ENCODE measurements at places on chromosomes 1 and 21.
A peak's percentile ranks its signal among the peaks of the same experiment; 100 is the strongest.

GRCh38 chr1:236332092-236332758, 50.5 kb upstream of the ERO1B start:
- DNase-seq: no peak

- DNase-seq: no peak
Observed at GRCh38 chr21:34054259-34054658, 19.1 kb upstream of the MRPS6 start.

- no peak for DNase-seq
Observed at GRCh38 chr21:16633831-16634459, 878.9 kb upstream of the CXADR start.

GRCh38 chr1:152926091-152926490, 17.7 kb downstream of the IVL start:
- peak; percentile 42 for DNase-seq

GRCh38 chr1:201554789-201555592, 16.1 kb downstream of the NAV1 start:
- no peak for DNase-seq

DNA sequence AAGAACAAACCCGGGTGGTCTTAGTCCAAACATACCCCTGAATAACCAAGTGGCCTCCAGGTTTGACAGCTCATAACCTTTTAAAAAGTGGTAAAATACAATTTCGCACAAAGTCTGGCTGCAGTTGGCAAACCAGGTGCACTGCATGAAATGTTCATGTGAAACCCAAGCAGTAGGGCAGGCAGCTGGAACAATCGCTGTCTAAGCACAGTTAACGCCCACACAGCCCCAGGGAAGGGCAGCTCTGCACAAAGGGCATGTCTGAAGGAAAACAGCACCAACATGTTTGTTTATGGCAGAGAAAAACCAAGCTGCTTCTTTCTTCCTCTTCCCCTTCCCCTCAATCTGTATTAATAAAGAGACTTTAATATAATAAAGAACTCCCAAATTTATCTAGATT, 49.5 kb downstream of the KIAA1614 start:
- no peak for DNase-seq

- no peak for DNase-seq
Observed at GRCh38 chr1:204415351-204415750, 3.7 kb upstream of the PPP1R15B start.

DNA sequence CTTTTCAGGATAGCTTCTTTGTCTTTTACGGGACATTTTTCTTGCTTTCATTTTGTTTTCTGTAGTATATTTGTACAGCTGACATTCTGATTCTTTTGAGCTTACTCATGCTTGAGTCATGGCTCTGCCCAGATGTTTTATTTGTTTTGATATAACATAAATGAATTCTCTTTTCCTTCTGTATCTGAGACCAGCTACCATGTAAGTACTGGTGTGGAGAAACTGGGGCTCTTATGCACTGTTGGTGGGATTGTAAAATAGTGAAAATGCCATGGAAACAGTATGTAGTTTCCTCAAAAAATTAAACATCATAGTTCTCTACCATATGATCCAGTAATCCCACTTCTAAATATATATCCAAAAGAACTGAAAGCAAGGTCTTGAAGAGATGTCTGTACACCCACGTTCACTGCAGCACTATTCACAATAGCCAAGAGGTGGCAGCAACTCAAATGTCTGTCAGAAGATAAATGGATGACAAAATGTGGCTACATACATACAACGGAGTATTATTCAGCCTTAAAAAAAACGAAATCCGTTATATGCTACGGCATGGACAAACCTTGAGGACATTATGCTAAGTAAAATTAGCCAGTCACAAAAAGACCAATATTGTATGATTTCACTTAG, 61.4 kb downstream of the EIF2B3 start:
- DNase-seq: peak; percentile 56

DNA sequence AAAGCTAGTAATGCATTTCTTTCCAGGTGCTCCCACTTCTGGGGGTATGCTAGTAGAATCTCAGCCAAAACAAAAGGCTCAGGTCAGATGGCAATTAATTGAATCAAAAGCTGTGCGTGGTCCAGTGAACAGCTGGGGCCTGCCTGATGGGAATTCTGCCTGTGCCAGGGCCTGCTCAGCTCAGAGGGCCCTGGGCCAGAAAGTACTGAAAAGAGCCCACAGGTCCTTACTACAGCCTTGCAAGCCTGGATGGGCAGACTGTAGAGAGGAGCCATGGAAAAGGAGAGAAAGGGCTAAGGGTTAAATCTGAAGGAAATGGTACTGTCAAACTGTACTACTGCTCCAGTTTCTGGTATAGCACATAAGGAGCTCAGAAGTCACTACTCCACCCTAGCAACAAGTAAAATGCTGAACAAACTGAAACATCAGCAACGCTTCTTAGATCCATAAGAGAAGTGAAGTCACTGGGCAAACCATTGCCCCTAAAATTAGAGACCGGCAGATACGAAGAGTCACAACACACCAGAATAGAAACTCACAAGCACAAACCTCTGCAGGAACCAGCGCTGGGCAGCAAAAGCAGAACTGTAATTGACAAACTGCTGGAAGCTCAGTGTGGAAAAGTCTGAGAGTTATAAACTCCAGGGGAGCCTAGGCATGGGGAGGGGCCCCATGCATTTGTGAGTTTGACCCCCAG, 121.1 kb upstream of the SYT6 start:
- DNase-seq: no peak

DNA sequence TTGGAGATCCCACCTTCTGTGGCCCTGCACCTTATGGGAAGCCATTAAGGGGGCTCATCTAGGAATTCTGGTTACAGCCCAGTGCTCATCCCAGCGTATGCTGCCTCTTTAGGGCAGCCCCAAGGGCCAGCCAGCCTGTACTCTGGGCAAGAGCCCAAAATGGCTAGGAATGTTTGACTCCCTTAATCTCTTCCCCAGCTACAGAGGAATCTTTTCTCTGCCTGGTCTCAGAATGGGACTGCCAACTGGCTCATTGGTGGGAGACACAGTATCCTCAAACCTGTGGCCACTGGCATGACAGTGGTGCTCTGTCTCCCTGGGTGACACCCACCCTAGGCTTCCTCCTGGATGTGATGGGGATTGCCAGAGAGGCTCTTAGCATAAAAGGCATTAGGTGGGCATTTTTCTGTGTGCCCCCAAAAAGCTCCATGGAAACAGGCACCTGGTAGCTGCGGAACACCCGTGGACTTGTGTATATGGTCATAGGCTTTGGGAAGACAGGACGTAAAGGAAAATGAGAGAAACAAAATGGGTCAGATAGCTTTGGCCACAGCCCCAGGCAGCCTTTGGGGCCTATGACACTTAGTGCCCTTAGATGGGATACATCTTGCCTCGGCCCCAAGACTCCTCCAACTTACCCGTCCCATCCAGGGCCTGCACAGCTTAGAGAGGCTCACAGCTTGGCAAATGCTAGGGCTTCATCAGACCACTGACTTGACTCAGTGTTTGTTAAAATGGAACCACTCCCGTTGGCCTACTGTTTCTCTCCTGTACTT, 6.9 kb downstream of the TMEM81 start:
- peak; percentile 31 for DNase-seq

GRCh38 chr1:94322696-94323095, 85.3 kb upstream of the ARHGAP29 start:
- DNase-seq: no peak

- DNase-seq: peak; percentile 43
Observed at GRCh38 chr21:41877901-41878830, 978 bp downstream of the PRDM15 start.

- no peak for DNase-seq
Observed at GRCh38 chr1:219066098-219066497, 107.6 kb upstream of the LYPLAL1 start.

GRCh38 chr1:5428351-5428750, 563.9 kb downstream of the NPHP4 start:
- no peak for DNase-seq

- DNase-seq: no peak
Observed at GRCh38 chr1:235088907-235089306, 39.7 kb downstream of the TOMM20 start.

GRCh38 chr1:22619252-22619651, 17.2 kb upstream of the C1QA start:
- DNase-seq: no peak

DNA sequence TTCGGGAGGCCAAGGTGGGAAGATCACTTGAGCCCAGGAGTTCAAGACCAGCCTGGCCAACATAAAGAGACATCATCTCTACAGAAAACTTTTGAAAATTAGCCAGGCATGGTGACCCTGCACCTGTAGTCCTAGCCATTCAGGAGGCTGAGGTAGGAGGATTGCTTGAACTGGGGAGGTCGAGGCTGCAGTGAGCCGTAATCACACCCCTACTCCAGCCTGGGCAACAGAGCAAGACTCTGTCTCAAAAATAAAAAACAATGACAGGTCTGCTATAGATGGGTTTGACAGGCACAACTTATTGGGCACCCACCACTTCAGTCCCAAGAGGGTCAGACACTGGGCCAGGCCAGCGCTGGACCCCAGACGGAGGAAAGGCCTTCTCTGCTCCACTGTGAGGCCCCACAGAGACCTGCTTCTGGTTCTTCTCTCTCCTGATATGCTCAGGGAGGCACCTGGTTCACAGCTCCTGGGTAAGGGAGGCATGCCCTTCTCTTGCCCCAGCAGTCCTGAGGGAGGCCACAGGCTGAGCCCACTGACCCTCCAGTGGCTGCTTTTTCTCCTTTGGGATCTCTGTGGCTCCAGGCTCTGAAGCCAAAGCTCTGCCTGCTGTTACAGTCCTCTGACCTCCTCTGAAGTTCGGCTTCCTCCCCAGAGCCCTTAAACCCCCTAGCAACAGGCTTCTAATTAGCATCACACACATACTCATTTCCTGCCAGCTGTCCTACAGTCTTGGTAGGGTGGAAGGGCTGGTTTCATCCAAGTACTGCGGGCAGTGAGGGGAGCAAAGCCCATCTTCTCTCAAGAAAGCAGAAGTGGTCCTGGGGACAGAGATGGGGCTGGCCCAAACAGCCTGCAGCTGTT, 14.4 kb downstream of the S100A16 start:
- DNase-seq: peak; percentile 76

DNA sequence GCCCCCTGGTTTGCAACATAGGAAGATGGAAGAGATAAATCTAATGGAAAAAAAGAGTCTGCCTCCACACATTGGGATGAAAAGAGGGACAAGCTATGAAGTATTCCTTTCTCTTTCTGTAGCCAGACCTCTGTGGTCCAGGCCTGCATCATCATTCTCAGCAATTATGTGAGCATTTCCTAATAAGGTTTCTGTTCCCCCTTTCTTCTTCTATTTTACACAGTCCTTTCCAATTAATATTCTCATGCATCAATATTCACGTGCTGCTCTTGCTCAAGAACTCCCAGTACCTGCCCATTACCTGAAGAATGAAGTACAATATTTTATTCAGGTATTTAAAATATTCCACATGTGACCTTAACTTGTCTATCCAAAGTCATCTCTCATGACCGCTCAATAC, 8.2 kb upstream of the SLC30A1 start:
- DNase-seq: no peak

GRCh38 chr1:28508435-28508754, 2.6 kb downstream of the RCC1 start:
- DNase-seq: no peak

- peak; percentile 7 for DNase-seq
Observed at GRCh38 chr1:212814537-212815334, 23.0 kb downstream of the TATDN3 start.

DNA sequence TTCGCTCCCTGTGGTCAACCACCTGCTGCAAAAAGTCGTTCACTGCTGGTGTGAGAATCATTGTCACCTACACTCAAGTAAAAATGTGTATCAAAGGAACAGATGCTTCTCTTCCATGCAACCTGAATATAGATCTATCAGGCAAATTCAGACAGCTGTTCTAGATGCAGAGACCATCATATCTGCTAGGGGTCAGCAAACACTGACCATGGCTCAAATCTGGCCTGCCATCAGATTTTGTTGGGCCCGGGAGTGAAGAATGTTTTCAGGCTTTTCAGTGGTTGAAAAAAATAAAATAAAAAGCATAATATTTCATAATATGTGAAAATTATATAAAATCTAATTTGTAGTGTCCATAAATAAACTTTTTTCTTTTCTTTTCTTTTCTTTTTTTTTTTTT, 199.6 kb downstream of the RGS7 start:
- DNase-seq: no peak

- no peak for DNase-seq
Observed at GRCh38 chr1:227033880-227034279, 93.8 kb downstream of the COQ8A start.

DNA sequence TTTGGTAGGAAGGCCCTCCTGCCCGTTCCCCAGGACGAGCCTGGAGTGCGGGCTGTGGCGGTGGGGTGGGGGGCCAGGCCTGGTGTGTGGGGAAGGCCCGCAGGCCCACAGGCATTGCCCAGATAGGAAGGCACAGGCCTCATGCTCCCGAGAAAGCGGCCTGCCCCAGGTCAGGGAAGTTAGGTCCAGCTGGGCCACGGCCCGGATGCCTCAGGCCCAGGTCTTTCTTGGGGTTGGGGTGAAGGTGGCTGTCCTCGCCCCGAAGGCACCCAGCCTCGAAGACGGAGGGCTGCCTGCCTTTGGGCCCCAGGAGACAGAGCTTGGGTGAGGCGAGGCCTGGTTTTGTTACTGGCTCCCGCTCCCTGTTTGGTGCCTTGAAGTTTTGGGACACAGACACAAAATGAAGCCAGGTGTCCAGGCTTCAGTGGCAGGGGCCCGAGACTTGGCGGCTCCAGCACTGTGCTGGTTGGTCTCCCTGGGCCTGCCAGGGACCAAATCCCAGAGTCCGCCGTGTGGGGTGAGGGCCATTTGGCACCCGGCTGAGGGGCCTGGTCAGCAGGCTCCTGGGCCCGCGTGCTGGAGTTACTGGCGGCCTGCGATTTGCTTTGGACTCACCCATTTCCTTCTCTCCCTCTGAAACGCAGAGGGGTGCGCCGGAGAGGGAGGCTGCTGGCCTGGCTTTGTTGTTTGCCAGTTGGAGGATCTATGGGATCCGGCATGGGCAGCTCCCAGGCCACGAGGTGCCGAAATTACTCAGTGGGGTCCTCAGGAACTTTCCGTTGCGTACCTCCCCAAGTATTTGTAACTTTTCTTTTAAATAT, 2.0 kb downstream of the SKI start:
- DNase-seq: no peak

DNA sequence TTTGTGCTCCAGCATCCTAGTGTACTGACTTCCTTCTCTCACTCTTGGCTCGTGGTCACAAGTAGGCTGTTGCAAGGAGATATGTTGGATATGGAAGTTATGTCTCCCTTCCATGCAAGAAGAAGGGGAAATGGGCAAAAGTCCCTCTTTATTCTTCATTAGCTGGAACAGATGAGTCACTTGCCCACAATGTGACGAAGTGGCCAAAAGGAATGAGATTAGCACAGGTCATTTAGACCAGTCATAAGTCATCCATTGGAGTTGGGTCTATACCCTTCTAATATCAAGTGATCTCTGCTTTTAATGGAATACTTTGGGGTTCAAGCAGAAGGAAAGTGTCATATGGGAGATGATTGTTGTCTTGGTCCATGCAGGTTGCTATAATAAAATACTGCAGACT, 91.2 kb upstream of the NGF start:
- peak; percentile 63 for DNase-seq

Data from AG08395 (cell line).